ENCODE measurements at places on chromosomes 2 and 18. TPM values are rescaled to one million over a fixed set of nuclear protein-coding genes. Genes with fewer than 3 reads are reported as not detected.

GRCh38 chr2:10452312-10452711 is 4.2 kb upstream of the ODC1 start:
- H3K4me1 ChIP-seq: peaks cover 6% of the 10 kb centered on the region
- no peak overlapping the region for H3K4me3 ChIP-seq
- DNase-seq: no peak
- peaks cover 1% of the 10 kb centered on the region for H3K27me3 ChIP-seq
- H3K36me3 ChIP-seq: no peaks in the 10 kb centered on the region

The SAG gene
- not detected for total RNA-seq

DNA sequence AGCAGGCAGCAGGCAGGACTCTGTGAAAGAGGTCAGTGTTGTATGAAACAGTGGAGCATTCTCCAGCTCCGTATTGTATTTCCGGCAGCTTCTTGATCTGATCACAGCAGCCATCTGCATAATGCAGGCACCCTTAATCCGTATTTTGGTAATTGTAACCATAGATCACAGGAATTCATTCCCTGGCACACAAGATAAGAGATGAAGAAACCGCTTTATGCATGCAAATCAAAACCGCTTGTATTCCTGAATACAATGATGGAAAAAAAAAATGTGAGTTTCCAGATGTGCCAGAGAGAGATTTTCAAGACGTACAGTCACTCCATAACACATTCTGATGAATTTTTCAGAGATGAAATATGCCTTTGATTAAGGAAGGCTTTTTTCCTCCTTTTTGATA is 221.3 kb downstream of the ACKR3 start:
- H3K27me3 ChIP-seq: no peaks in the 10 kb centered on the region
- DNase-seq: no peak

The REG3A gene
- not detected for total RNA-seq

- H3K4me1 ChIP-seq: peaks cover 21% of the 10 kb centered on the region
- no peak overlapping the region for H3K4me3 ChIP-seq
- peaks cover 63% of the 10 kb centered on the region for H3K27me3 ChIP-seq
- no peak for DNase-seq
- no peaks in the 10 kb centered on the region for H3K36me3 ChIP-seq
- no peak overlapping the region for H3K27ac ChIP-seq
Observed at GRCh38 chr2:152095146-152095545, 3.7 kb downstream of the CACNB4 start.

All from mesothelial cell of epicardium (in vitro differentiated cells).